ENCODE measurements at places on chromosomes 3 and 15. TPM values are rescaled to one million over a fixed set of nuclear protein-coding genes. Genes with fewer than 3 reads are reported as not detected.

The CNOT10 gene
- total RNA-seq: 15.5 TPM

The NRG4 gene
- not detected for total RNA-seq

The NR1I2 gene
- 0.12 TPM for total RNA-seq

The POTEB2 gene
- total RNA-seq: not detected

The INKA1 gene
- 1.7 TPM for total RNA-seq

The VEPH1 gene
- total RNA-seq: 0.25 TPM

The GPR171 gene
- total RNA-seq: 0.15 TPM

The TRPM1 gene
- not detected for total RNA-seq

The GOLGA8K gene
- 0.74 TPM for total RNA-seq

The SERPINI2 gene
- not detected for total RNA-seq

The RPUSD3 gene
- total RNA-seq: 37.9 TPM

- no peak for DNase-seq
These were observed 77.9 kb upstream of the ARHGEF3 start for GRCh38 chr3:56879436-56880215.

GRCh38 chr3:115975796-115976195 lies 352.5 kb downstream of the GAP43 start:
- DNase-seq: no peak

- DNase-seq: no peak
These were observed 14.2 kb downstream of the AMOTL2 start for GRCh38 chr3:134360046-134360445.

- no peak for DNase-seq
These were observed 23.0 kb upstream of the FURIN start for GRCh38 chr15:90845201-90845949.

GRCh38 chr3:156687023-156687422 lies 12.6 kb downstream of the TIPARP start:
- DNase-seq: no peak

GRCh38 chr3:152430223-152431002 lies 161.7 kb downstream of the MBNL1 start:
- DNase-seq: peak; percentile 55

DNA sequence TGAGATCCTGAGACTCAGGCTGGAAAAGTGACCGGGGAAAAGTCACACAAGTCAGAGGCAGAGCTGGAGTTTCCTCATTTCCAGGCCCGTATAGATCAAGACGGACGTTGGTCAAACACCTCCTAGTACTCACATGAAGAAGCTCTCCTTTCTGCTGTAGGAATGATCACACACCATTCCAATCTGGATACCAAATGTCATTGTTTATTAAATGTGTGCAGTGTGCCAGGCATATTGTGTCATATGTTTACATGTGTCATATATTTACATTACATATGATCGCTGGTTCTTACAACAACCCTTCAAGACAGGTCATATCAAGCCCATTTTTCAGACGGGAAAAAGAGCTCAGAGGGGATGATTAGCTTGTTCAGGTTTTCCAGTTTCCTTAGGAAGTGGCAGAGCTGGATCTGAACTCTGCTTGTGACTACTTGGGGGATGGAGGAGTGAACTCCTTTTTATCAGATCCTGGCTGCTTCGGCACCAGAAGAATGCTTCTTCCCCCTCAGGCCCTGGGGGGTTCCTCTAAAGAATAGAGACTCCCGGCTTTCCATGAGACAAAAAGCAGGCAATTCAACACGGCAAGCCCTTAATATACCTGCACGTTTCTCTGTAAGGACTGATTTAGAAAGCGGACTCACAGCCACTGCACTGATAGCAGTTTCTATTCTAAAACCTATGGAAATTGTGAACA lies 41.9 kb downstream of the FAM43A start:
- DNase-seq: no peak

DNA sequence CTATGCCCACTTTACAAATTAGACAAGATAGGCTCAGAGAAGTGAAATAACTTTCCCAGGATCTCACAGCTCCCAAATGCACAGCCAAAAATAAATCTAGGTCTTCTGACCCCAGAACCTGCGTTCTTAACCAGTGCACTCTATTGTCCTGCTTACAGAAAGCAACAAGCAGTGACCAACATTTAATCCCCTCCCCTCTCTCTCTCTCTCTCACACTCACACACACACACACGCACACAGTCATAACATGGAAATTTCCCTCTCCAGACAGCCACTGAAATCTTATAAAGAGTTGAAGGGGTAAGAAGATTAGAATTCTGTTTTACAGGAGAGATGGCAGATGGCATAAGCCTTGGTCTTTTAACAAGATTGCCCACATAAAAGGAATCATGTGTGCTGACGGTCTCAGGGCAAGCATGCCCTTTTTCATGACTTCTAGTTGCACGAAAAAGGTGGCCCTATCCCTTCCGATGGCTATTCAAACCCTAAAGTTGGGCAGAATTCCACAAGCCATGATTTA lies 29.4 kb downstream of the EOGT start:
- no peak for DNase-seq

DNA sequence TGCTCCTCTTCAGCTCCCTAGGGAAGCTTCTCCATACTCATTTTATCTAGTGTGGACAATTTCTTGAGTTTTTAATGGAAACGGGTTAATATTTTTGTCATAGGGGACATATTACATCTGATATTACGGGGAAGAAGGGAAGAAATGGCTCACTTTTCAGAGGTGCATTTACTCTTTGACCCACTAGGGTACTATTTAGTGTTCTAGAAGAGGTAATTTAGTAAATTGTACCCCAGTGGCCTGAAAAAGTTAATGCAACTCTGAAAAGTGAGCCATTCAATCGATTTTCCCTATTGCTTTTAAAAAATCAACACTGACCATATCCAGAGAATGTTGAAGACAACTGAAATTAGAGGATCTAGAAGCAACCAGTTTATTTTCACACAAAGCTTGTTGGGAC lies 71.2 kb downstream of the MAP2K5 start:
- DNase-seq: no peak

GRCh38 chr3:4508048-4508981 lies 15.2 kb downstream of the ITPR1 start:
- DNase-seq: no peak

- DNase-seq: no peak
These were observed 57.1 kb downstream of the SNTN start for GRCh38 chr3:63709576-63709975.

DNA sequence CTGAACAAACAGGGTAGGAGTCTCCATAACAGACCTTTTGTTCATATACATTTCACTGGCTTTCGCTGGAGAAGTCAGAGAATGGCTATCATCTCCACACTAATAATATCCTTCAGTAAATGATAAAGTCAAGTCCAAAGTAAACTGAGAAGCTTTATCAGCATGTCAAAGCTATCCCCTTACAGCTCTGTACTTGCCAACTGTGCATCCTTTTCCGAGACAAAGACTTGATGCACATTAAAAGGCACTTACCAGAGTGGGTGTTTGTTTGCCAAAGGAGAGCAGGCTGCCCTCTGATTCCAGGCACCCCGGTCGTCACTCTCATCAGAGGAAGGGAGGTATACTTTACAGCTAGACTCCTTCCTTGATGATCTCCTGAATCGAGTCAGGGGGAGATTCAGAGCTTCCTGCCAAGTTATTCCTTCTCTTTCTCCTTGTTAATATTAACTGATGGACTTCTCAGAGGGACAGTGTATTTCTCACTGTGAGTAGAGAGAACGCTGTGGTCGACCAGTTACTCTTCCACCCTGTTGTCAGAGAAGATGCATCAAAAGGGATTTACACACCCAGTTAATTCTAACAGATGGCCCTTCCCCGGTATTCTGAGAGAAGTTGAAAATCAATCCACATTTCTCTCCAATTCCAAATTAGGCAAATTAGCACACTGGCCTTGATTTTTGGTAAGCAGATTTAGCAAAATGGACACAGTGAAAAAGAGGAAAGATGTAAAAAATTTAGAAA lies 504.7 kb upstream of the NR2F2 start:
- no peak for DNase-seq

GRCh38 chr3:123469323-123469995 lies 20.6 kb upstream of the ADCY5 start:
- no peak for DNase-seq

DNA sequence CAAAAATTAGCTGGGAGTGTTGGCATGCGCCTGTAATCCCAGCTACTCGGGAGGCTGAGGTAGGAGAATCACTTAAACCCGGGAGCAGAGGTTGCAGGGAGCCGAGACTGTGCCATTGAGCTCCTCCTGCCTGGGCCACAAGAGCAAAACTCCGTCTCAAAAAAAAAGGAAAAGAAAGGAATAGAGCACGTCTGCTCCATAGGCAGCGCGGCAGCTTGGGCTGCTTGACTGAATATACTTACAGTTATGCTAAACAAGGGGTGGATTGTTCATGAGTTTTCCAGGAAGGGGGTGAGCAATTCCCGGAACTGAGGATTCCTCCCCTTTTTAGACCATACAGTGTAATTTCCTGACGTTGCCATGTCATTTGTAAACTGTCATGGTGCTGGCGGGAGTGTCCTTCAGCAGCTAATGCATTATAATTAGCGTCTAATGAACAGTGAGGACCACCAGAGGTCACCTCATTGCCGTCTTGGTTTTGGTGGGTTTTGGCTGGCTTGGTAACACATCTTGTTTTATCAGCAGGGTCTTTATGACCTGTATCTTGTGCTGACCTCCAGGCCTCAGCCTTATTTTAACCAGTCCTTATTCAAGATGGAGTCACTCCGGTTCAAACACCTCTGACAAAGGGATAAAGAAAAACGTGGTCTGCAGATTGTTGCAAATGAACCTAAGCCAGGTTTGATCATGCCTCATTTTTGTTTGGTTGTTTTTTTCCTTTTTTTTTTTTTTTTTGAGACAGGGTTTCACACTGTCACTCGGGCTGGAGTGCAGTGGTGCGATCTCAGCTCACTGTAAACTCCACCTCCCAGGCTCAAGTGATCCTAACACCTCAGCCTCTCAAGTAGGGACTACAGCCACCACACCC lies 24.9 kb upstream of the SENP5 start:
- no peak for DNase-seq

GRCh38 chr3:78737988-78738387 lies 1029.8 kb downstream of the ROBO1 start:
- DNase-seq: no peak

DNA sequence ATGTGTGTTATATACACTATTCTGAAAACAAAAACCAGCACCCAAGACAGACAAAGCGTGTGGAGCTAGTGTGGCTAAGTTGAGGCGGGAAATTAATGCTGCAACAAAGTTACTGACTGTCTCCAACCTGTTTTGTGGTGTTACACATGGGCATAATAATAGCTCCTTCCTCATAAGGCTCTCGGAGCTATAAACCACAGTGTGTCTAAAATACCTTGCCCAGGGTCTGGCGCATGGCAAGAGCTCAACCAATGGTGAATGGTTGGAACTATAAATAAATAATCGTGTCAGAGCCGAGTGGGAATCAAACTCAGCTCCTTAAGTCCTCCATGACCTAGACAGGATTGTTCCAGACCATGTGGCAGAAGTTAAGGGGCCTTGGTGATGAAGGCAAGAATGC lies 35.9 kb upstream of the TFRC start:
- no peak for DNase-seq

GRCh38 chr15:40543631-40544294 lies 21.1 kb downstream of the CCDC32 start:
- DNase-seq: no peak

DNA sequence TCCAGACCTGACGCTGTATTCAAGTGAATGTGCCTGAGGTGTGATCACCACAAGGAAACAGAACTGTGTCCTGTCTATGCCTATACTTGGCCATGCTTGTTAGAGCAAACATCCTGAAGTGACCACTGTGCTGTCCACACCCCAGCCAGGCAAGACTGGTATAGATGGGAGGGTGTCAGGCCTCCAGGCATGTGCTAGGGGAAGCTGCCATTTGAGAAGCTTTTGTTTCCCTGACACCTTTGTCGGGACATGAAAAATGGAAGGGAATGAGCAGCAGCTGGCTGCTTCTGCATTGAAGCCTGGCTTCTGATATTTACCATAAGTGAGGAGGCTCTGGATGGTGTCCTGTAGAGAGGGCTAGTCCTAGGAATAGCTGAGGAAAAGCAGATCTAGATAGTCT lies 106.2 kb downstream of the CPNE4 start:
- DNase-seq: no peak

DNA sequence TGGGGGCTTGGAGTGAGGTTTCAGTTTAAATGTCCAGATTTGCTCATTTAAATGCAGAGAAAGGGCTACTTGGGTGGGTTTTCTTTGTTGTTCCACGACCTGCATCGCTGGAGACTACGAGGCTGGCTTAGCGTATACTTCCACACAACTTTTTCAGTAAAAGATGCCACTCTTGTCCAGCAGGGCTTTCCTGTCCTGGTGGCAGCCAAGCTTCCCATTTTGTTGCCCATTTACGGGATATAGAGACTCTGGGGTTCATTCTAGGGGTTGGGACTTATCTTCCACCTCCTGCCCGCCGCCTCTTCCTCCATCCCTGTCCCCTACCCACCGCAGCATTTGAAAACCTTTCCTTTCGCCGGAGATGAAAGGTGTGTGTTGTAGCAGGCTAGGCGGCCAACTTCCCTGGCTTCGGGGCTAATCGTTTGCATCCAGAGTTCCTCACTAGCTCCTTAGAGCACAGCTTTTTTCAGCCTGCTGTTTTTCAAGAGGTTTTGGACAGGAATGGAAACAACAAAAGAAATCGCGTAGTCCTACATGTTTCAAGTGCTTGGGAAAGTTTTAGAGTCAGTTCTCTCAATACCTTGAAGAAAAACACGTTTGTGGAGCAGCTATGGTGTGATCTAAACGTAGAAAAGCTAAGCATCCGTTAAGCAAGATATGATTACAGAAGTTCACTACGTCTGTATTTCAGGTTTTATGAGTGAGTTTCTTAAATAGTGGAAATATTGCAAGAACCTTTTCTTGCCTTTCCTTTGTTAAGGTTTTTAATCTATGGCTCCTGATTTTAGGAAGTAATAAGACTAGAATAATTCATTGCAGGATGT lies 843 bp downstream of the CHRNA5 start:
- DNase-seq: no peak

GRCh38 chr3:56849698-56850097 lies 47.9 kb upstream of the ARHGEF3 start:
- DNase-seq: no peak

GRCh38 chr15:71221417-71221816 lies 106.1 kb downstream of the THSD4 start:
- DNase-seq: no peak

DNA sequence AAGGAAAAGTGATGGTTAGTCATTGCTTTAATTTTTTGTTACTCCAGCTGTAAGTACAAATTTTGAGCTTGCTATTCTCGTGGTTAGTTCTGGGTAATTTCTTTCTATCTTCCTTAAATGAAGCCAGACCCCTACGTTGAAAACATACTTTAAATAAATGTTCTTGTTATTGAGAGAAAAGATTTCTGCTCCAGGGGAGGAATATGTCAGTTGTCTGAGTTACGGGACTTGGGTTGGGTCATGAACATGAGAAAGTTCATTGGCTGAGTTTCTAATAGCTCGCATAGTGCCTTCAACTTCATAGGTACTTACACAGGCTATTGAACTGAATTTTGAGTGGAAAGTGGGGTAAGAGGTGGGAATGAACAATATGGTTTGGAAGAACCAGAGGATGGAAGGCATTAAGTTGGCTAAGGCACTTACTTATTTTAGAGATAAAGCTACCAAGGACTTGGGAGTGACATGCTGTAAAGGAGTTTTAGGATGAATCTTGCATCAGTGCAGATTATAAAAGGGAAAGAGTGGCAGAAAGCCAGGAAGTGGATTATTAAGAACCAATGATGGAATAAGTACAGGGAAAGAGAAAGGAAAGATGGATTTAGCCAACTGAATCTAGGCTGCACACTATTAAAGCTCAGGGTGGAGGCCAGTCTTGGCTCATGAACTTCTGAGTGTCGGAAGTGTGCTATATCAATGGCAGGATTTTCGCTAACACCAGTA lies 1.4 kb downstream of the RPSA start:
- DNase-seq: no peak
